GM12891 (cell line): ENCODE measurements at places on chromosomes 2 and 18.

GRCh38 chr2:151302879-151303278 lies 13.4 kb upstream of the NMI start:
- no peak for DNase-seq

DNA sequence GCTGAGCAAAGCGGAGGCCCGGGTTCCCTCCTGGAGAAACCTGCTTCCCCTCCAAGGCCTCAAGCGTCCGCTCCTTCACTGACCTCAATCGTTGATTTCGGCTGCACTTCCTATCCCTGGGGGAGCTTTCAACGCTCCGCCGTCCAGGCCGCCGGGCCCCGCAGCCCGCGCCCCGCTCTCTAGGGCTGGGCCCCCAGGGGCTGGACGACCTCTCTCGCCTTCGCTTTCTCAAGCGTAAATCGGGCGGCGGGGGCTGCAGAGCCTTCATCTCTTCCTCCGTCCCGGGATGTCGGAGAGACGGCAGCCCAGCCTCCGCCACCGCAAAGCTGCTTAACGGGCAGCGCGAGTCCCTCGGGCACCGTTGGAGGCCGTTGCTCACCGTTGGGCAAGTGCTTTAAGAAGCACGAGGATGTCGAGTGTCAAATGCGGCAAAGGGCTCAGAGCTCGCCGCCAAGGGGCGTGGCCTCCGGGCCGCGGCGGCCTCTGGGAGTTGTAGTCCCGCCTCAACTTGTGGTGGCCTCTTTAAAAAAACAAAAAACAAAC lies 8.5 kb downstream of the HES6 start:
- peak; percentile 77 for DNase-seq

- no peak for DNase-seq
Measured at GRCh38 chr2:237441605-237442274, 27.8 kb upstream of the COL6A3 start.

DNA sequence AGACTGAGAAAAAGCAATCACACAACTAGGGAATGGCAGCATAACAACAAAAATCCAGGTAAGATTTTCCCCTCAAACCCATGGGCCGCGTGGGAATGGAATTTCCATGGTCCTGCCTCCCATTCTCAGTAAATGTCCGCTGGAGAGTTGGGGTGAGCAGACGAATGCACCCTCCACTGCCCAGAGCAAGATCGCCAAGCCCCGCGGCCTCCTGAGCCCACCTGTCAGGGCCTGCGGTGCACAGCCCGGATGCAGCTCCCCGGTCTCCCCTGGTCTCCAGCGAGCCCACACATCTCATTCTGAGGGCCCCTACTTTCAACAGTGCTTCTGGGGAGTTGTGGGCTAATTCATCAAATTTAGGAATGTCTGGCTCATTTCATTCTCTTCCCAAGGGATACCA lies 327.4 kb upstream of the HS6ST1 start:
- no peak for DNase-seq

GRCh38 chr2:230335461-230335863 lies 8.5 kb downstream of the SP140L start:
- DNase-seq = no peak

DNA sequence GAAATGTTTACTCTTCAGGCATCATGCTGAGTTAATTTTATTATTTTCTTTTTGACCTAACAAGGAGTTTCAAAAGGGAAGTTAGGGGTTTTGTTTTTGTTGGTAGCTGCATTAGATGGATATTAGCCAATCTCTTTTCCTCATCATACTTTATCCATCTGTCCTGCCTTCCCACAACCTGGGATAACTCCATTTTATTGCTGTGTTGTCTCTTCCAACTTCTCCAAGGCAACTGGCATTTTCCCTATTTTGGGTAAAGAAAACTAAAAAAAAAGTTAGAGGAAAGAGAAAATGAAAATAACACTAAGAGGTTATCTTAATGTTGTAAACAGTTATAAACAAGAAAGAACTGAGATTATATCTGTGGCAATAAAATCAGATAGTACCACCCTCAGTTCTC lies 147.0 kb downstream of the PID1 start:
- DNase-seq = no peak

- DNase-seq = no peak
Measured at GRCh38 chr2:51628917-51629316, 597.0 kb upstream of the NRXN1 start.

GRCh38 chr2:195442458-195443175 lies 214.4 kb upstream of the SLC39A10 start:
- DNase-seq = no peak

GRCh38 chr2:178237488-178238153 lies 43.3 kb downstream of the OSBPL6 start:
- no peak for DNase-seq

DNA sequence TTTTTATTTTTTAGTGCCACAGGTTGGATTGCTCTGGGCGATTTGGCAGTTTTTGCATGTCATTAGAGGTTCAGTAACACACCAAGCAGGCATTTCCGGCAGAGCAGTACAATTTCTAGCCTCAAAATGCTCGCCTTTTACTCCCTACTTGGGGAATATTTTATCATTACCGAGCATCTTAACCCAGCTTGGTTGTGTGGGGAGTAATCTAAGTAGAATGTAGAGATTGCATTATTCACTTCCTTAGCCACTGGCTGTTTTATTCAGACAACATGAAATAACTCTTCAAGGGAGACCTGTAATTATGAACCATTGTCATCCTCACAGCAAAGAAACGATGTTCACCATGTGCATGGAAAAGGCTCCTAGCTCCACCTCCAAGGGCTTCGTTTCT lies 13.1 kb downstream of the GRP start:
- no peak for DNase-seq

- no peak for DNase-seq
Measured at GRCh38 chr18:55787536-55788073, 199.6 kb upstream of the TCF4 start.

- no peak for DNase-seq
Measured at GRCh38 chr2:70920367-70920715, 15.4 kb upstream of the ATP6V1B1 start.

DNA sequence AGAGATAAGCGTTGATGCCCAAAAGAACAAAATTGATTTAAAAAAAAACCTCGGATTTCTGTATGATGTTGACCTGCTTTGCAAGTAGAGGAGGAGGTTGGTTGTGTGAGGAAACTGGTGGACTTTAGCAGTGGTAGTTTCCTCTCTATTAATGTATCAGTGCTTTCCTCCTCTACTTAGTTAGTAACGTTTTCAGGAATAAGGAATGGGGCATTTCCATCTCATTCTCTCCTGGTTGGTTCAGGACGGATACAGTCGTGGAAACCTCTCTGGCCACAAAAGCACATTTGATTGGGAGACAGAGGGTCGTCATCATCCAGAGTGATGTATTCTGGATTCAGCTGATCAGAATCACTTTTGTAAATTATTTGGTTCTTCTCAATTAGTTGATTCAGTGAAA lies 1.5 kb downstream of the FHOD3 start:
- DNase-seq = no peak

DNA sequence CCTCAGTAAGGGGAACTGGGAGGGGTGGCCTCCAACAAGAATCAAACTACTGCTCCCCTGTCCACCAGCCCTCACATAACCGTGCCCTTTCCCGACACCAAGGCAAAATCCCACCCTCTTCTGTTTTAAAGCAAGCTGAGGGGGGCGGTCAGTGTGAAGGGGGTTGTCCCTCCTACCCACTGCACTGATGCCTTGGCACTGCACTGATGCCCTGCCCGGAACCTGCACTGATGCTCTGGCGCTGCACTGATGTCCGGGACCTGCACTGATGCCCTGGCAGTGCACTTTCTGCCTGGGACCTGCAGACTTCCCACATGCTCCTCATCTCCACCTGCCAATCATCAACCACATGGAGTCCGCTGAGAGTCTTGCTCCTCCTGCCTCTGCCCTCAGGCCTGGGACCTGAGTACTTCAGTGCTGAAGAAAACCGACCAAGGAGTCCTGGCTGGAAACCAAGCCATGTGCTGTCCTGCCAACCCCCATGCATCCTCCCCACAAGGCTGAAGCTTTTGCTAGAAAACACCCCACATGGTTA lies 179.5 kb downstream of the SMAD2 start:
- no peak for DNase-seq

DNA sequence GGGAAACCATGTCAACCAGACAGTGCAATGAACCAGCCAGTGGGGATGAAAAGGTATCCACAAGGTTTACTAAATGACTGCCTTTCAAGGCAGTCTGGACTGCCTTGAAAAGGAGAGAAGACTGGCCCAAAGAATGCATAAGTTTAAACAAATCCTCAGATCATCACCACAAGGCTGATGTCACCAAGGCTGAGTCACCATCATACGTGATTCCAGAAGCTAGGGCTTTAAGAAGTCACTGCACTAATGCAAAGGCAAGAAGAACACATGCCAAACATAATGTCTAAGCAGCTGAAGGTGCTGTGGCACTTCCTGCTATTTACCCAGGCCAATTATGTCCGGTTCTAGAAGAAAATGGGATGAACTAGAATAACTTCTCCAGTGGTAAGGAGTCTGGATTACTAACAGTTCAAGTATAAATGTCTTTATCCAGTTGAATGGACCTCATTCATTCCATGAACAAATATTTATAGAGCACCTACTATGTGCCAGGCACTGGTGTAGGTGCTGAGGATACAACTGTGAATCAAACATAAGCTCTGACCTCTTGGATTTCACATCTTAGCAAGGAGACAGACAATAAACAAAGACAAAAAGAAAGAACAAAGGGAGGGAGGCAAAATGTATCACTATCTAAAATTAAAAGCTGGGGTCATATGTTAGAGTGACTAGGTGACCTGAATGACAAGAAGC lies 37.6 kb upstream of the ONECUT2 start:
- no peak for DNase-seq

- no peak for DNase-seq
Measured at GRCh38 chr2:204744506-204744905, 199.2 kb downstream of the PARD3B start.

GRCh38 chr2:68290901-68291300 lies 28.8 kb downstream of the CNRIP1 start:
- DNase-seq = no peak

DNA sequence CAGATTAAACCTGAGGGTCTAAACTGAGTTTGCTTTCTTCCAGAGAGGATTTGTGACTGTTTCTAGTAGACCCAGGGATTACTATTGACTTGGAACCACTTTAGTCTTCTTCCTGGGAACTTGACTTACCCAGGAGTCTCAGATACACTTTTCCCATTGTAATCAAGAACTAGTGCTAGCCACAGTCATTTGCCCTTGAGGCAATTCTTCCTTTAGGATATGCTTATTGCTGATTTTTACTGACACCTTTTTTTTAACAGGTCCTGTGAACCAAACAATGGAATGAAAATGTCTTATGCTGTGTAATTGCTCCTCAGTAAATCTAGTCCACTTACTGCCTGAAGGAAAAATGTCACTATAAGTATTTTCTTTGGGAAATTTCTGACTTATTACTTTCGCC lies 78.3 kb downstream of the TAF4B start:
- no peak for DNase-seq

GRCh38 chr2:26070730-26071129 lies 36.8 kb downstream of the RAB10 start:
- no peak for DNase-seq

DNA sequence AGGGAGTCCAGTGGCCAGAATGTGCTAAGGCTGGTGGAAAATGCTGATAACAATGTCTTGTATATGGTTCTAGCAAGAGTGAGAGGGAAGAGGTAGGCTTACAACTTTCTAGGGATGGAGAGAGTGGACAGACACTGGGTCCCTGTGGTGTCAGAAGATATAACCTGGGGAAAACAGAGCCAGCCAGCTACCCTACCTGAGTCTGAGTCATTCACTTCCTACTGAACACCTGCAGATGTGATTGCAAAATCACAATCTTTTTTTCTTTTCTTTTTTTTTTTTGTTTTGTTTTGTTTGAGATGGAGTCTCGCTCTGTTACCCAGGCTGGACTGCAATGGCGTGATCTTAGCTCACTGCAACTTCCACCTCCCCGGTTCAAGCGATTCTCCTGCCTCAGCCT lies 7.3 kb downstream of the TET3 start:
- no peak for DNase-seq

DNA sequence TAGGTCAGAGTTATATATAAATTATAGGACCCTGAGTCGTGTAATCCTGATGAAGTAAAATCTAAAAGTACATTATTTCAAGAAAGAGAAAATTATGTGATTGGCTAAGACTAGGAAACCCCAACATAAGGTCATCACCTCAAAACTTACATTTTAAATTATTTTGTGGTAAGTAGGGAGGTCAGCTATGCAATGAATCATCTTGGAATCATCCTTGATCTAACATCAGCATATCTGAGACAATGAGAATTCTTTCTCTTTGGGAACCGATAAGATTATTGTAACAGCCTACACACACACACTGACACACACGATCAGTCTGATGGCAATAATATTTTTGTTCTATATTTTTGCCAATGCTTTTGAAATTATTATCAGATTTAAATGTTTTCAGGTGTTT lies 904.8 kb upstream of the CHAC2 start:
- DNase-seq = no peak

GRCh38 chr2:201795607-201796477 lies 10.5 kb upstream of the CDK15 start:
- no peak for DNase-seq

GRCh38 chr2:105796131-105796638 lies 51.5 kb downstream of the NCK2 start:
- DNase-seq = no peak

- no peak for DNase-seq
Measured at GRCh38 chr18:71136487-71136886, 847.6 kb downstream of the SOCS6 start.

DNA sequence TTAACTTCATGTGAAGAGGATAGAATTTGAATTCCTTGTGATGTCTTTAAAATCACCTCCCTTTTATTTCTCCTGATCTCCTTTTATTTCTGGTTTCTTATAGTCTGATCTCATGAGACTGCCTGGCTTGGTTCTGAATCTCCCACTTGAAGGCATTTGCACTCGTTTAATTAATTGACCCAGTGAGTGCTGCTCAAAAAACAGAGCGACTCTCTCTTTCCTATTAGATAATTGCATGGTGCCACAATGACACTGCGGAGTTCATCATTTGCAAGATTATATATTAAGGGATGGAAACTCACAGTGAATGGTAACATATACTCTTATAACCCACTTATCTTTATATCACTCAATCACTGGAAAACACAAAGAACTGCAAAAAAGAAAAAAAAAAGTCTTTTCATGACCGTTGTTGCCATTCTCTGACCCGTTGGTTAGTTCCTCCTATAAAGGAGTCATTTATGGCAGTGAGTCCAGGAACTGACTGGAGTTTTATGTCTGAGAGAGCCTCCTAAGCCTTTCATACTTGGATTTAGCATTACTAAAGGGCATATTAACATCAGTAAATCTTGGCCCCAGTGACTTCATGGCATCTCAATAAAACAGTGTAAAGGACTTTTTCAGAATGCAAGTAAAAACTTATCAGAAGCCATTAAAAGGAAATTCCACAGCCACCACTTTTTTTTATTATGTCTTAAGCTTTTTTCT lies 103.3 kb upstream of the EPHA4 start:
- no peak for DNase-seq

- no peak for DNase-seq
Measured at GRCh38 chr18:2854875-2855274, 8.1 kb downstream of the EMILIN2 start.
